ENCODE measurements at places on chromosomes 5 and 9.
A peak's percentile ranks its signal among the peaks of the same experiment; 100 is the strongest.

- DNase-seq, result no peak
Measured at GRCh38 chr5:29994519-29994918, 1199.0 kb upstream of the CDH6 start.

DNA sequence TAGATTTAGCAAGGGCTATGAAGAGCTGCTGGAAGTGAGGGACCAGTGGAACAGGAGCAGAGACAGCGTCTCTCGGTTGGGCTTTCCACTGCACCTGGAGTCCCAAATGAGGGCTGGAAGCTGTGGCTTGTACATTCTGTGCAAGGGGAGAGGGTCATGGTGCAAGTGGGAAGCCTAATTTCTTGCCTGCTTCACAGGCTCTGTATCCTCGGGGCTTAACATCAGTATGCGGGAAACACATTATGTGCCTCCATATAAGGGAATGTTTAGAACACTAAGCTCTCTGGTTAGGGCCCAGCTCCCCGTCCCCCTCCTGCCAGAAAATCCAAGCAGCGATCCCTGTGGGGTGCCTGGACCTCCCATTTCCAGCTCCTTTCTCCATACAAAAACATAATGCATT lies 89.0 kb upstream of the NIPAL4 start:
- no peak for DNase-seq

DNA sequence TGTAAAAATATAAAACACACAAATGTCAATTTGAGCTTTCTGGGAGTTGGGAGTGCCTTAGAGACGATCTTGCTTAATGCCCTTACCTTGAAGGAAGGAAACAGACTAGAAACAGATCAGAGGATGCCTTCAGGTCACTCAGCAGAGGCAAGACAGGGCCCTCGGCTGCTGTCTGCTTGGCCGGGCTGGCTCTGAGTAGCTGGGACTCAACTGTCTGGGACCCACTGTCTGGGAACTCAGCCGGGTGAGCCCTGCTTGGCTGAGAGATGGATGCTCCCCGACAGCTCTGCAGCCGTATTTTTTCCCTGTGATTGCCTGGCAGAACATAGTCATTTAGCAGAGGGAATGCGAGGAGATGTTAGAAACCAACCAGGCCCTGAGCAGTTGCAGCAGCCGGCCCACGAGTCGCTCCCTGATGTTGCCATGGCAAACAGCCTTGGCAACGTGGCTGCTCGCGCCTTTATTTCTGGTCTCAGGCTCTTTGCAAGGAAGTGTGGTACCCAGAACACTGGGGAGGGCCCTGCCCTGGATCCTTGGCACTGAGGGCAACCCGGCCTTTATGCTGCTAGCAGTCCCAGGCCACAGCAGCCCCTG lies 10.9 kb downstream of the PPARGC1B start:
- DNase-seq, result no peak

DNA sequence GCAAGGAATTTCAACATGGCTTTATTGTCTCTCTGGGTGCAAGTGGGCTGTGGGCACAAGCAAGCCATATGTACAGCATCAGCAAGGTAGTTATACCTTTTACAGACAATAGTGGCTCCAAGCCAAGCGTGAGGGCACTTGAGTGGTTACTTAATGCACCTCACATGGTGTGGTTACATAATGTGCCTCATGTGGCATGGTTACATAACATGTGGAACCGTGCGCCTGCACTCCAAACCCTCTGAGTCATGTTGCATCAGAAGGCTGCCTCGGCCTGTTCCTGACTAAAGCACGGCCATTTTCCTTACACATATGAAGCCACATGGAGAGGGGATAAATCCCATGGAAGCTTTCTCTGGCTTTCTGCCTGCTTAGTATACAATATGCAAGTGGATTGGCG lies 150.9 kb downstream of the OSTF1 start:
- peak; percentile 54 for DNase-seq

DNA sequence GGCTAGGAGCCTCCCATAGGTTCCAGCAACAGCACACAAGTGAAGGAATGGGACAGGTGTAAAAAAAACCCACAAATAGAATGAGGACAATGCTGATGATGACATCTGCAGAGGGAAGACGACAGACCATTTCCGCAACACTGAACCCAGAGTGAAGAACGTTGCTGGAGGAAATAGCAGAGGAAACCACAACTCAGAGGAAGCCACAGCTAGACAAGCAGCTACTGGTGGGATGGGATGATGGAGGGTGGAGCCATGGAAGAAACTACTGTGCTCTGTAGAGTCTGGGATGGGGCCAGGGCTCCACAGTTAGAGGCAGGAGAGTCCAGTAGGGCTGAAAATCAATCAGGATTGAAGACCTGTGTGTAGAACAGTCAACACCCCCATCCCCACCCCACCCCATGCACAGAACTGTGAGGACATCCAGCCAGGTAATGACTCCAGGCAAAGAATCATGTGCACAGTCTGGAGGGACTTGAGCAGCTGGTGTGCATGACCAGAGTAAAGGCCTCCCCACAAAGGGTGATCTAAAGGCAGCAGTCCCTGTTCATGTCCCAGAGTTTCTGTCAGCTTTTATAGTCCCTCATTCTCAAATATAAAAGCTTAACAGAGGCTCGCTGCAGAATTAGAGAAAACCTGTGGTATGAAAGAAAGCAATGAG lies 65.2 kb upstream of the SPIN1 start:
- no peak for DNase-seq

- DNase-seq, result no peak
Measured at GRCh38 chr9:134963546-134963945, 45.8 kb upstream of the FCN1 start.

GRCh38 chr9:95078939-95079338 lies 238.6 kb downstream of the FANCC start:
- peak; percentile 89 for DNase-seq

DNA sequence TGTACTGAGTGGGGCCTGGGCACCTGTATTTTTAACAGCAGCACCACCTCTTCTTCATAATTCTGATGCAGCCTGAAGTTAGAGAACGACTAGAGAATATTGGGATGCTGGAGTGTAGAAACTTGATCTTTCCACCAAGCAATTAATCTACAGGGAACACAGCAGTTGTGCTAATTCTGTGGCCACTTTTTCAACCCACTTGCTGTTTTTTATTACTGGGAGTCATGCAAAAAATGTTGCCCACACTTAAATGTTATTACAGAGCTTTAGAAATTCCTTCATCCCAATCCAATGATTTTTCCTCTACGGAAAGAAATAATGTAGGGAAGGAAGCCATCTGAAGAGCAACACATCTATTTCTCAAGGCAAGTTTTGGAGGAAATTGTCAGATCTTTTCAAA lies 190.9 kb upstream of the TUT7 start:
- DNase-seq, result no peak

DNA sequence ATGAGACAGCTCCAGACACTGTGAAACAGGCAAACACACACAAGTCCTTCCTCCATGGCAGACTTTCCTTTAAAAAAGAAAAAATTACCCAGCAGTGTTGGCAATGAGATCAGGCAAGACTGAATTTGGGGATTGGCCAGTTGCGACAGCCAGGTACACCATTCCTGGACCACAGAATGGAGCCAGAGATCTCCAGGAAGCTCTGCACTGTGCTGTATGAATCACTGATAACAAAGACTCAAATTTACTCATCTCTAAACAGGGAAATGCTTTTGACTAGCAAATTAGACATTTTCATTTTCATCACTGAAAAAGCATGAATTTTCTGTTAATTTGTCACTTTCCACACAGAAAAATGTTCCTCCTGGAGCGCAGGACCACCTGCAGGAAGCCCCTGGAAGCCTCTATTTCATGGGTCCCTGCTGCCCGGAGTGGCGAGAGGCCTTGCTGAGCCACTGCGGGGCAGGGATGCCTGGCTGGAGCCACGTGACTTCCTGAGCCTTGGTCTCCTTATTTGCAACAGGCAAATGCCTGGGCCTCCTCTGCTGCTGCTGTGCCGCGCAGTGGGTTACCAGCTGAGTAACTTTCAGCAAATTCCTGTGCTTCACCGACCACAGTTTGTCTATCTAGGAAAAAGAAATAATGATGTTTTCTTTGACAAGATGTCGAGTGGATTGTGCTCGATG lies 185.9 kb upstream of the ZNF618 start:
- no peak for DNase-seq

DNA sequence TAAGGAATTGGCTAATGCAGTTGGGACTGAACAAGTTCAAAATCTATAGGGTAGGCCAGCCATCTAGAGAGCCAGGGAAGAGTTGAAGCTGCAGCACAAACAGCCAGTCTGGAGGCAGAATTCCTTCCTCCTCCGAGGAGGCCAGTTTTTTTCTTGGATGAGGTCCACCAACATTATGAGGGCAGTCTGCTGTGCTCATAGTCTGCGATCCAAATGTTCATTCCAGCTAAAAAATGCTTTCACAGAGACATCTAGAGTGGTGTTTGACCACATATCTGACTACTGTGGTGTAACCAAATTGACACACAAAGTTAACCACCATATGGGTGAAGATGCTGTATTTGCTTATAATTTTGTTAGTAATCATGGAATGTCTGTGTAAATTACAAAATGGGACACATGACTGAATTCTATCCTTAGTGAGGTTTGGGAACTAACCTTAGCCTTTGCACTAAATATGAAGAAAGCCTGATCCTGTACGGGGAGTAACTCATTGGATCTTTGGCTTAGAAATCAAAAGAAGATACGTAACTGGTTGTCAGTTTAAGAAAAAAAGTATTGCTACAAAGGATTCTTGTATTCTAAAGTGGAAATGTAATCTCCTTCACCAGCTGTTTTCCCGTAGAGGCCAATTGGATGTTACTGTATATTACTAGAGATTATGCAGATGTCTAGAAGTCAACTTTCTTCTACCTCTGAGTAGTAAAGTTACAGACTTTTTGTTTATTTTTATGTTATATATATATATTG lies 70.6 kb downstream of the SPIN1 start:
- DNase-seq, result peak; percentile 88

GRCh38 chr9:90010793-90011192 lies 406.0 kb downstream of the GADD45G start:
- DNase-seq, result no peak

- no peak for DNase-seq
Measured at GRCh38 chr9:89685698-89686097, 80.9 kb downstream of the GADD45G start.

DNA sequence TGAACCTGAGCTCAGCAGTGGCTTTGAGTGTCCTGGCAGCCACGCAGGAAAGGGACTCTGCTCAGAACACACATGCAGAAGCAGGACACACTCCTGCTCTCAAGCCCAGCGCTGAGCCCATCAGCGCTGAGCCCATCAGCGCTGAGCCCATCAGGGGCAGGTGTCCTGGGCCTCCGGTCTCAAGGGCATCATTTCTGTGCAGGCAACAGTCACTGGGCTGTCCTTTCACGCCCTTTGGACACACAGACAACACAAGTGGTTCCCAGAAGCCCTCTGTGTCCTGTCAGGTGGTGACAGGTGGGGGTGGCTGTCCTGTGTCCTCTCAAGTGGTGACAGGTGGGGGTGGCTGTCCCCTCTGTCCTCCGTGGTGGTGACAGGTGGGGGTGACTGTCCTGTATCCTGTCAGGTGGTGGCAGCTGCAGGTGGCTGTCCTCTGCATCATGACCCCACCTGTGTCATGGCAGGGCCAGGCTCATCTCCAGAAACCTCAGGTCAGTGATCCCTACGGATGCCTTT lies 39.0 kb upstream of the CLPTM1L start:
- no peak for DNase-seq

- no peak for DNase-seq
Measured at GRCh38 chr9:130901498-130902203, 5.0 kb upstream of the QRFP start.

- DNase-seq, result no peak
Measured at GRCh38 chr5:1100664-1101574, 10.9 kb downstream of the SLC12A7 start.

GRCh38 chr5:16827755-16828154 lies 108.3 kb downstream of the MYO10 start:
- DNase-seq, result no peak

DNA sequence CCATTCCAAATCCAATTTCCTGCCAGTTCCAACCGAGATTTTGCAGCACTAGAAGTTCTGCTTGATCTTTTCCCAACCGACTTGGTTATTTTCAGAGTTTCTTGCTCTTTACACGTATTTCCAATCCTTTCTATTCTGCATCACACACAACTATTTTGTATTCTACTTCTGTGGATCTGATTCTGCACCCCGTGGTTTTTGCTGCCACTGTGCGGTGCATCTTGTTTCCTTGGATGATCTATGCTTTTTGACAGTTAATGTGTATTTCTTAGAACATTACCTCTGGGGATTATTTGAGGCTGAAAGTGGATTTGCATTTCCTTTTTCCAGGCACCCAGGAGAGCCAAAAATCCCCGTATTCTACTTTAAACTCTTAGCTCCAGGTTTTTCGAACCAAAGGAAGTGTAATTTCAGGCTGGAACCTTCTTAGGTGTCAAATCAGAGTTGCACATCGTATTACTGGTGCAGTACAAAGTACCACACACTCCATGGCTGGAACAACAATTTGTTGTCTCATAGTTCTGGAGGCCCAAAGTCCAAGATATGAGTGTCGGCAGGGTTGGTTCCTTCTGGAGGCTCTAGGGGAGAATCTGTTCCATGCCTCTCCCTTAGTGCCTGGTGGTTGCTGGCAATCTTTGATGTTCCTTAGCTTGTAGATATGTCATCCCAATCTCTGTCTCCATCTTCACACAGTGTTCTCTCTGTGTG lies 14.7 kb upstream of the SARDH start:
- DNase-seq, result no peak

- peak; percentile 85 for DNase-seq
Measured at GRCh38 chr5:178207183-178207916, 3.0 kb downstream of the HNRNPAB start.

- DNase-seq, result no peak
Measured at GRCh38 chr5:10459080-10460055, 17.7 kb downstream of the ROPN1L start.

DNA sequence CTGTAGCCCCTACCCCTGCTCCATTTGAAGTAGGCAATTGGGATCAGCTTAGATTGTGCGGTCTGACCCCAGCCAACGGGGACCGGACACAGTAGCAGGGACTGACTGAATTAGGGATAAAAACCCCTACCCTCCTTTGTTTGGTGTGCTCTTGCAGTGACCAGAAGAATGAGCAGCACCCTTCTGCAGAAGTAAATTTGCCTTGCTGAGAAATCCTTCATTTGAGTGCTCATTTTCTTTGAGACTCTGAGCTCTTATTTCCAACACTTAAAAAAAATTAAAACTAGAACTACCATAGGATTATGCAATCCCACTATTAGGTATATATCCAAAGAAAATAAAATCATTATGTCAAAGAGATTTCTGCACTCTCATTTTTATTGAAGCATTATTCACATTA lies 560.0 kb downstream of the CDH12 start:
- DNase-seq, result no peak

DNA sequence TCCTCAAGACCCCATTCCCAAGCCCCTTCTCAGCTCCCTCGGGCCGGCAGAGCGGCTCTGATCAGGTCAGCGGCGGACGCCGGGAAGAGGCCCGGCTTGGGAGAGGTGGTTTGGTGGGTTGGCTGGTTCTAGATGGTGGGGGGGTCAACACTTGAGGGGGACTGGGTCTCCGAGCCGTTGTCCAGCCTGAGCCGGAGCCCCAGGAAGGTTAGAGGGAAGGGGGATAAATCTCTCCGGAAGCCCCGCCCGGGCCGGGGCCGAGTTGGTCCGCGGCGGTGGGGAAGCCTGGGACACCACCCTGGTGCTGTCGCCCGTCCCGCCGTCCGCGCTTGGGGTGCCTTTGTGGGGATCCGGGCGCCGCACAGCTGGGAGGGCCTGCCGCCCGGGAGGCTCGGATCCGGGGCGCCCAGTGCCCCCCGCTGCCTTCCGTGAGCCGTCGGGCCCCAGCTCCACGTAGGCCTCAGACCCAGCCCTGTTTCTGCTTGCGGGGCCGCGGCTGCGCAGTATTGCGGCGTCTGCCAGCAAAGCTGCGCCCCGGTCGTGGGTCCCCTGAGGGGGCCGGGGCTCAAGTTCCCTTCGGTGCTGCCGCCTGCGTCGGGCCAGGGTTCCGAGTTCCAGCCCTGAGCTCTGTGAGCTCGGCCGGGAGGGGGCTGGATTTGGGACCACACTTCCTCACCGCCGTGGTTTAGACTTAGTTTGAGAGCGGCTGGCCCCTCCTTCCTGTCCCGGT lies 542 bp upstream of the TRIM52 start:
- peak; percentile 74 for DNase-seq
